ENCODE measurements at places on chromosomes 6 and 20.

DNA sequence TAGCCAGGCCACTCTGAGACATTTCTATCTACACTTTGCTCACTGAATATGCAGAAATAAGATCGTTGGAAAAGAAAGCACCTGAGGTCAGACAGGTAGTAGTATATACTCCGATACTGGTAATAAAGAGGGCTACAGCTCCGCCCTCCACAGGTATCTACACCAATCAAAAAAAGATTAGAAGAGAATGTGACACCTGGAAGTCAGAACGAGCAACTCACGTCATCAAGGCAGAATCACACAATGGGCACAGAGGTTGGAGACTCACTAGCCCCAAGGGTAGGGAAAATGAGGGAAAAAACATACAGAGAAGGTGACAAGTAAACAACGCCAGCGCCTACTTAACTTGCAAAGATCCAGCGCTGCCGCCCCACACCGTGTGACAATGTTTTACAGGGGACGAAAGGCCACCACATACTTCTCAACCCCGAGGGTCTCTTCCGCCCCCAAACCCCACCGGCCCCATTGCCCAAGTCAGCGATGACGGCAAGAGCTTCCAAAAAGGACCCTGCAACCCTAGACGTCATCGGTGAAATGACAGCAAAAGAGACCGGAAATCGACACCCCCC lies 653 bp downstream of the LMBRD1 start:
- no peak for DNase-seq

DNA sequence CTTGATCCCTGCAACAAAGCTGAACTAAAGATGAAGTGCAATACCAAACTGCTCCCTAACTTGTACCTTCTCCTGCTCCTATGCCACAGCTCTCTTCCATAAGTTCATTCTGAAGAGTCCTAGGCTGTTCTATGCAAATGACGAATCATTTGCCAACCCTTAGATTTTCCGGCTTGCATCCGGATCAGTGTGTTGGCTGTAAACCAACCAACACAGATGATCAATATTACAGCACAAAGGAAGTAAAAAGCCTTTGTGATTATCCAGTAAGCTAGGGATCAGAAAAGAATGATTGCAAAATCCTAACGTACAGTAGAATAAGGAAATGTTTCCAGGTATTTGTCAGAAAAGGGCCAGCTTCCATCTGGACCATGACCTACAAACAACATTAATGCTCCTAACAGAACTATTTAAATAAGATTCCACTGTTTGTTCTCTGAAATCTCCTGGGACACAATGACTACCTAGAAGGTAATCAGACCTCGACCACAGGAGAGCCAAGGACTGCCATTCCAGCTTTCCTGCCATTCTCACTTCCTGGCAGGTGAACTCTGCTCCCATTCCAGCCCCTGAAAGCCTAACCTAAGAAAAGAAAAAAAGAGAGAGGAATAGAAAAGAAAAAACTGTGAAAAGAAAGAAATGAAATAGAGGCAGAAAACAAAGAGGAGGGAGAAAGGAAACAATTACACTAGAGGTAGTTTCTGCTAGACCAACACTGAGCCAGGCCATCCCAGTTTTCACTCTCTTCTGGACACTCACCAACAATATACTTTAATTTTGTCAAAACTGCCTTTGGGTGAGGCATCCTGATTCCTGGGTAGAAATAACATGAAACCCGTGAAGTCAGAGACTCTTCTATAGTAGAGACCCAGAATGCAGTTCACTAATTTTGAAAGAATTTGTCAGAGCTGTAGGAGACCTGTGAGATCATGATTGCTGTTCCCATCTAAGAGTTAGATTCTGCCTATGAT lies 19.7 kb downstream of the GMDS start:
- DNase-seq, result peak; percentile 48

GRCh38 chr6:11645016-11645415 lies 107.5 kb downstream of the TMEM170B start:
- DNase-seq, result peak; percentile 3

- DNase-seq, result no peak
Observed at GRCh38 chr6:135002229-135002844, 52.3 kb downstream of the HBS1L start.

DNA sequence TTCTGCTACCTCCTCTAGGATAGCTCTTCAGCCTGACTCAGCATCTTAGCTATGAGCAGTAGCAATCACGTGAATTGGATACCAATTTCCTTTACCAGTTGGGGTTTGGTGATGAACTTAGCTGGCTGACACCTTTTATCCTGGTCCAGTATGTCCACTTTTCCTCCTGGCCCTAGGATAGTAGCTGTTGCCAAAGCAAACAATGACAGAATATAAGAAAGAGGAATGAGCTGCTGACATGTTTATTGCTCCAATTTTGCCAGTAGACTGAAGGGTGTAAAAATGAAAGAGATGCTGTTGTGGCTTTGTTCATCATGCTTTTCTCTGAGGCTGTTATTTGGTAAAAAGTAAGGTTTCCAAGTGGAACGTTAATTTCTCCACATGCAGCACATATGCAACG lies 168.3 kb upstream of the JAG1 start:
- no peak for DNase-seq

DNA sequence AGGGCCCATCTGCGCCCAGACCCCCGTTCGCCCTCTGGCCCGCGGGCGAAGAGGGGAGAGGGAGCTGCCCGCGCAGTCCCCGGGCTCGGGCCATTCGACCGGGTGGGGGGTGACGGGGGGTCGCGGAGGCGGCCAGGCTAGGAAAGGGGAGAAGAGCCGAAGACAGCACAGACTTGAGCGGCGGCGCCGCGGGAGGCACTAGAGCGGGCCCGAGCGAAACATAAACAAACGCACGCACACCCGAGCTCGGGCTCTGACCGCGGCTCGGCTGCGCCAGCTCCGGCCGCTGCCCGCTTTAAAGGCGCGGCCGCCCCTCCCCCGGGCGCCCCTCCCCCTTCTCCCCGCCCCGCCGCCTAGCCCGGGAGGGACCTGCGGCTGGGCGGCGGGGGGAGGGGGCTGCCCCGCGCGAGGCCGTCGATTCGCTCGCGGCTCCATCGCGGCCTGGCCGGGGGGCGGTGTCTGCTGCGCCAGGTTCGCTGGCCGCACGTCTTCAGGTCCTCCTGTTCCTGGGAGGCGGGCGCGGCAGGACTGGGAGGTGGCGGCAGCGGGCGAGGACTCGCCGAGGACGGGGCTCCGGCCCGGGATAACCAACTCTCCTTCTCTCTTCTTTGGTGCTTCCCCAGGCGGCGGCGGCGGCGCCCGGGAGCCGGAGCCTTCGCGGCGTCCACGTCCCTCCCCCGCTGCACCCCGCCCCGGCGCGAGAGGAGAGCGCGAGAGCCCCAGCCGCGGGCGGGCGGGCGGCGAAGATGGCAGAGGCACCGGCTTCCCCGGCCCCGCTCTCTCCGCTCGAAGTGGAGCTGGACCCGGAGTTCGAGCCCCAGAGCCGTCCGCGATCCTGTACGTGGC lies at the start of gene FOXO3:
Gene FOXO3, plus strand, starts transcription at position 455 of the 846 bp plus-strand sequence. Its CDS starts 292 bp downstream, at position 747.
- DNase-seq, result no peak

DNA sequence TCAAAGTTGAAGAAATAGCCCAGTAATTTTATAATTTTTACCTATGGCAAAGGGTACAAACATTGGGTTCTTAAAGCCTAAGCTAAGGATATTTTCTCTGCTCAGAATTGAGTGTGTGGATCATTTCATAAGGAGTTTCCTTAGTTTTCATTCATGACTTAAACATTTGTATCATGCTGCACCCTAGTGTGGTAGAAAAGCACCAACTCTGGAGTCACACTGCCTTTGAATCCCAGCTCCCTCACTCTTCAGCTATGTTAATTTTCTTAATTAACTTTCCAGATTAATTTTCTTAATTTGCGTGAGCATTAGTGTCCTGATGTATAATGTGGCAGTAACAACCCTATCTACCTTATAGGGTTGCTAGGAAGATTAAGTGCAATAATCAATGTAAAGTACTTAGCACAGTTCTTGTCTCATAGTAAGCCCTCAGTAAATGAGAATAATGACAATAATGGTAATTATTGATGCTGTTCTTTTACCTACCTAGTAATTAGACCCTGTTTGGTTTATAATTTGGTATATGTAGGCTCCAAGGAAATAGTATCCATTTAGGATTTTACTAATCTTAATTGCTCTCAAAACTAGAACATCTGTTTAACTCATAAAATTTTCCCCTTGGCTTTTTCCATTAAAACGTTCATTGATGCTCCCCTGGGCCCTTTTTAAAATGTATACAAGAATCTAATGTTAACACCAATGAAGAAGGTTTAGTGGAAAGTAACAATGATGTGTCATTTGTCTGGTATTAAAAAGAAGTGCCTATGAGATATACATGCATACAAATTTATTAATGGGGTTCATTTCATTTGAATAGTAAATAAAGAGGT lies 31.6 kb downstream of the DSE start:
- DNase-seq, result no peak

GRCh38 chr6:137531376-137532092 lies 37.3 kb upstream of the OLIG3 start:
- DNase-seq, result no peak

- DNase-seq, result no peak
Observed at GRCh38 chr6:6595025-6595424, 6.5 kb downstream of the LY86 start.

DNA sequence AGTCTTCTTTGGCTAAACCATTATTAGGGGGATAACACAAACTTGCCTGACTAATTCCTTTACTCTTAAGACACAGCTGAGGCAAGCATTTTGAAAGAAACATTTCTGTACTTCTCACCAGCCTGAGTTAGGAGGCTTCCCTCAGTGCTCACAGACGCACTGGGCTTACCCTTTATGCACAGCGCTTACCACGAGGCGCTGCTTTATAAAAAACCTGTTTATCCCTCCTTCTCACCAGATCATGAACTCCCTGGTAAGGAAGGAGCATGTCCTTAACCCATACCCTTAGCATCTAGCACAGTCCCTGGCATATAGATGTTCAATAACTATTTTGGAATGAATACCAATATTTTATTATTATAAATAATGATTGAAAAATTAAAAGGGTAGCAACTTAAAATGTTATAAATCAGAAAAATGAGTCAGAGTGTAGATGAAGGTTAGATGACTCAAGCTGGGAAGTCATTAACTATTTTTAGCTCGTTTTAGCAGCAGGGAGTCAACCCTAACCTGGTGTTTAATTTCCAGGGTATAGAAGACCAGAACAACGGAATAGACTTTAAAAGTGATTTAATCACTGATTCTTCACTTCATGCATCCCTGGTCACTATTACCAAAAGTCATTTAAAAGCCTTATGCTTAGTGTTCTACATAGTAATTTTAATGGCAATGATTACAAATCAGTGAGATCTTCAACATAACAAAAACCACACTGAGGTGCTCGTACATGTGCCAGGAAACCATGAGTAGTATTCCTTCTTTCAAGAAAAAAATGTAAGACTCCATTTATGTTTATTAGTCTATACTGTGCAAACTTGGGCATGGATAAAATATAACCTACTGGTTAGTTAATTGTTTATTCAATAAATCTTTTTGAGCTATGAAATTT lies 4.1 kb upstream of the TPD52L1 start:
- DNase-seq, result no peak

DNA sequence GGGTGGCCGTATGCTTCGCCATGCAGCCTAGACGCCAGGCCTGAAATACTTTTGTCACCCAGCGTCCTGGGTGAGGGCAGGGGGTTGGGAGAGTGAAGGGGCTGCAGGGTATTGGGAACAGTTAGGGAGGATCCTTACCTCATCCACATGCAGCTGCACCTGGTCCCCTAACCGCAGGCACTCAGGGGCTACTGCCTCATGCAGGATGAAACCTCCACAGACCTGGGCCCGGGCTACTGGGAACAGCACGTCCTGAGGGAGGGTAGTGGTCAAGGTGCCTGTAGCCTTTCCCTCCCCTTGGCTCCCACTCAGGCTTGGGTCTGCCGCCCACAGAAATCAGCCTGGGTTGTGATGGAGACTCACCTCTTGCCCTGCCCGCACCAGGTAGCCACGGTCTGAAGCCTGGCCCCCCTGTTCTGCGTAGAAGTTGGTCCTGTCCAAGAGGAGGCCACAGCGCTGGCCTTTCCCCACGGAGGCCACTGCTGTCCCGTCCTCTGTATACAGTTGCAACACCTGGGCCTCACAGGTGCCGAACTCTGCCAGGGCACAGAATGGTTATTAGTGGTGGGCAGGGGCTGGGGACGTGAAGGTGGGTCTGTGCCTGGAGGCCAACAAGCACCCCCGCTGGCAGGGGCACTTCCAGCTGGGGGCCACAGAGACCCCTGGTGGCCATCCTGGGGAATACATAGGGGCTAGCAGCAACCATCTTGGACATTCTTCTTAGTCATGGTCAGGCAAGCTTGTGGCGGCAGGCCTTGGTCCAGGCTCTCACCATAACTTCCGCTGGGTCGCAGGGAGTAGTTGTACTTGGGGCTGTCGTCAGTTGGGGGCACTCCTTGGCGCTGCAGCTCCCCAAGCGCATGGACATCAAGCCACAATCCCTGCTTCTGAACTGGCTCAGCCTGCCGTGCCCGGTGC lies 8.6 kb downstream of the AARS2 start:
- DNase-seq, result peak; percentile 25

DNA sequence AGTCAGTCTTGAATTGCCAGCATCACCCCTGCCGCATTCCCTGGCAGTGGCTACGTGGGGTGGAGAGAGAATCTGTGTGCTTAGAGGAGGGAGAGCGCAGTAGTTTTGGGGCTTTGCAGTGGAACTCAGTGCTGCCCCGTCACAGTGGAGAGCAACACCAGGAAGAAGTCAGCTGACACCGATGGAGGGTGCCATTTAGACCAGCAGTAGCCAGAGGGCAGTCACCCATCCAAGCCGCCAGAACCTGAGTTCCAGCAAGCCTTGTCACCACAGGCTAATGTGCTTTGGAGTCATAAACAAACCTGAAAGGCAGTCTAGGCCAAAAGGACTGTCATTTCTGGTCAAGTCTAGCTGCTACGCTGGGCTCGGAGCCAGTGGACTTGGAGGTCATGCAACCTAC lies 22.0 kb upstream of the PERP start:
- DNase-seq, result no peak

DNA sequence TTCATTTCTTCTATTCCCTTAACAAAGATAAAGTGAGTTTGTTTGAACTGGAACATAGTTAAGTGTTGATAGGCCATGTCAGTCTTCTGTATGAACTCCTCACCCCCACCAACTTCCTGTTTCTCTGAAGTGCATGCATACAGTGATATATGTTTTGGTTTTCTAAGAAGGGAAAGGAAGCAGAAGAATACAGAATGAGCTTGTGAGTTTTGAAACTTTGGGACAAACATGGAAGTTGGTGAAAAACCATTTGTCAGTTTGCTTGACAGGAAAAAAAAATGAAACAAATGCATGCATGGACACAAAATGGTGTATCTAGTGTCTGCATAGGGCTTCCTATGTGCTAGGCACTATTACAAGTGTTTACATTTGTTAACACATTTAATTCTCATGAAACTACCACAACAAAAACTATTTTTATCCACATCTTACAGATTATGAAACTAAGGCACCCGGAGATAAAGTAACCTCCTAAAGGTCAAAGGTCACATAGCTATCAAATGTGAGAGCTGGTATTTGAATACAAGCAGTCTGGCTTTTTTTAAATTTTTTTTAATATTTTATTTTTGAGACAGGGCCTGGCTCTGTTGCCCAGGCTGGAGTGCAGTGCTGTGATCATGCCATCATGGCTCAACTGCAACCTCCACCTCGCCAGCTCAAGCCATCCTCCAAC lies 105.9 kb downstream of the ADGRB3 start:
- peak; percentile 98 for DNase-seq

DNA sequence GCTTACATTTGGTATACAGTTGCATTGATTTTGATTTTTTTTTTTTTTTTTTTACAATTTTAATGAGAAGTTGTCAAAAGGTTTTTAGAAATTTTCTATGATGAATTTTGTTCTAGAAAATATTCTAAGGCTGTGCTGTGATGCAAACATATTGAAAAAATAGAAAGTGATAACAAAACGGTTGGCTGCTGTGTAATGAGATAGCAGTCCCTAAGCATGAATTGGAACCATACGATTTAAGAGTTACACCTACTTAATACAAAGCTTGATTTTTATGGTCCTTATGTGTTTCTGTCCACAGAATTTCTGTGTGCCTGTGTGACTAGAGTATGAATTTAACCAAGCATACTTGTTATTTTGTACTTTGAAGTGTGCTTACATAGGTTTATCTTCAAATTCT lies 12.1 kb downstream of the HIVEP1 start:
- no peak for DNase-seq

All from MV-4-11 (cell line).